ENCODE measurements at places on chromosomes 3 and 15. TPM values are rescaled to one million over a fixed set of nuclear protein-coding genes. Genes with fewer than 3 reads are reported as not detected.
A peak's percentile ranks its signal among the peaks of the same experiment; 100 is the strongest.

GRCh38 chr3:173584838-173585831 lies 187.6 kb downstream of the NLGN1 start:
- no peak for DNase-seq
- peak overlapping the region; percentile 82 for H3K4me3 ChIP-seq
- H3K36me3 ChIP-seq = no peaks in the 10 kb centered on the region
- peaks cover 39% of the 10 kb centered on the region for H3K27me3 ChIP-seq
- peaks cover 25% of the 10 kb centered on the region for H3K4me1 ChIP-seq

DNA sequence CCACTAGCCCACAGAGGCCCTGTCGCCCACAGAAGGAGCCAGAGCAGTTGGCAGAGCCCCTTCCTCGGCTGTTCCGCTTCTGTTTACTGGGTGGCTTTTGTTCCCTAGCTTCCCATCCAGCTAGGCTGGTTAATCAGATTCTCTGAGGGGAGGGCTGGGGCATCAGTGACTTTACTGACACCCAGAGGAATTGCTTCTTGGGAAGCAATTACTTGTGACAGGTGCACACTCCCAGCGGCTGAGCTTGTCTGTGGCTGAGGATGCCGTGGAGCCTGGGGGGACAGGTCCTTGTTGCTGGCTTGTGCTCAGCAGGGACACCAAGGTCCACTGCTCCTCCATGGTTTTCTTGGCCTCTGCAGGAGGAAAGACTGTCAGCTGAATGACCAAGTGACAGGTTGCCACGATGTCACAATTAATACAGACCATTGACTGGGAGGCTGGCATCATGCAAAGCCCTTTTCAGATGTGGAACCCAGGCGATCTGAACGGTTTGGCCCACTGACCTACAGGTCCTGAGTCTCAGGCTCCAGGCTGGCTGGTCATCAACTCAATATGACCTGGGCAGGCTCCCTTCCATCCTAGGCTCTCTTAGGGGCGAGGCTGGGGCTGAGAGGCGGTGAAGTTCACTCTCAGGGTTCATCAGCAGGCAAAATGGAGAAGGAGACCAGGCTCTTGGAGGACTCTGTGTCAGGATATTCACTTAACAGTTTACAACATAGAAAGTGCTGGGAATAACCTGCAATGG lies 31.8 kb upstream of the SFMBT1 start:
- H3K27me3 ChIP-seq = peaks cover 3% of the 10 kb centered on the region
- peaks cover 7% of the 10 kb centered on the region for H3K4me1 ChIP-seq
- no peak for DNase-seq
- H3K36me3 ChIP-seq = no peaks in the 10 kb centered on the region
- no peak overlapping the region for H3K27ac ChIP-seq

- DNase-seq = peak; percentile 54
- peaks cover 13% of the 10 kb centered on the region for H3K4me1 ChIP-seq
- no peaks in the 10 kb centered on the region for H3K36me3 ChIP-seq
These were observed 21.2 kb upstream of the CRBN start for GRCh38 chr3:3200632-3201212.

DNA sequence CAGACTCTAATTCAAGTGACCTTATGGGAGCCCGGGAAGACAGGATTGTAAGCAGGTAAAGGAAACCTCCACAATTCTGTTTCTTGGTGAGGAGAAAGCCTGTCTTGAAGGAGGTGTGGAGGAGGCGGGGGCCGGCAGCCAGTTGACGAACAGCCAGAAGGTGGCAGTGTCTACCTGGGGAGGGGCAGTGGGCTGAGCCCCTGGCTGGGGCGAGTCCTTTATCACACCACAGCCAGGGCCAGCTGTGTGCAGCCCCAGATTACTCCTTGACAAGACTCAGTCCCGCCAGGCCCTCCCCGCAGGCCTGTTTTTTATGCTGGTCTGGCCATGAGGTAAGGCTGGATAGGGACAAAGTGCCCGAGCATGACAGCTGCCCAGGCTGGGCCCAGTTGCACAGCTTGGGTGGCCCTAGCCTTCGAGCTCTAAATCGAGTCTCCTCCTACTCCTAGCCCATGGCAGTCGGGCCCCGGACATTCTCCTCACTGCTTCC lies 40.9 kb upstream of the IDH2 start:
- peaks cover 10% of the 10 kb centered on the region for H3K4me1 ChIP-seq
- no peaks in the 10 kb centered on the region for H3K27me3 ChIP-seq
- no peaks in the 10 kb centered on the region for H3K36me3 ChIP-seq
- DNase-seq = peak; percentile 77
- H3K4me3 ChIP-seq = no peak overlapping the region

DNA sequence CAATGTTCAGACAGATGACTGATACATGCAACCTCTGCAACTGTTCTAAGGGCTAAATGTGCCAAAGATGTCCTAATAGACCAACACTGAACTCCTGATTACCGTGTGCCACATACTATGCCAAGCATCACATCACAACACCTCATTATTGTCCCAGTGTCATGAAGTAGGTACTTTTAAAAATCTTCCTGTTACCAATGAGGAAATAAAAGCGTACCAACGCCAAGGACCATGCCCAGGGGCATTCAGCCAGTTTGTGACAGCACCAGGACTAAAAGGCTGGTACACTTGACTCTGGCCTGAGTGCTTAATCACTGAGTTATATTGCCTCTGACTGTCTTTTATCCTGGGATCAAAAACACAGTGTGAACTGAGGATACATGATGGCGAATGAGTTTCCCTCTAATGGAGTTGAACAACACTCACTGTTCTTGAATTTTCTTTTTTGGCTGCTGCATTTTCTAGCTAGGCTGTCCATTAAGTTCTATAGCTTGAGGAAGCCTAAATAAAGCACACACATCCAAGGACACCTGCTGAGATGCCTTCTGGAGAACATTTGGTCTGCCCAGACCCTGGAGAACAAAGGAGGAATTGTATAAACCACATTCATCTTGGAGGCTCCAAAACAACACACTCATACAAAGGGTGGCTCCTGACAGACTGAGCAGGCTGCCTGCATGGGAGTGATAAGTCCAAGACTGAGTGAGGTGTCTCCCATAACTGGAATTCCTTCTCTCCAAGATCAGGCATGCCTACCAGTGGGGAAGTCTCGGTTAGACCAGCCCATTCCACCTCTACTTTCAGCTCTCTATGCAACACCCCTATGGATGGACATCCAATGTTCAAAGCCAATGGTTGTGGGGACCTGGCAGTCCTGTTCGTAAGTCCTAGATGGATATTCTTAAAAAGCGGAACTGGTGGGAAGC lies 126.7 kb upstream of the PRICKLE2 start:
- H3K27ac ChIP-seq = peak overlapping the region; percentile 89
- H3K27me3 ChIP-seq = no peaks in the 10 kb centered on the region
- H3K4me3 ChIP-seq = no peak overlapping the region
- no peaks in the 10 kb centered on the region for H3K36me3 ChIP-seq

The ENTPD3 gene
- 0.72 TPM for total RNA-seq

The TRAIP gene
- 10.6 TPM for total RNA-seq

Data from mesothelial cell of epicardium (in vitro differentiated cells).